ENCODE measurements at places on chromosomes 1 and 21. TPM values are rescaled to one million over a fixed set of nuclear protein-coding genes. Genes with fewer than 3 reads are reported as not detected.

GRCh38 chr1:177488722-177489121, 318.0 kb downstream of the BRINP2 start:
- peak; percentile 3 for DNase-seq

- DNase-seq = no peak
Measured at GRCh38 chr1:65846866-65847265, 54.2 kb downstream of the PDE4B start.

DNA sequence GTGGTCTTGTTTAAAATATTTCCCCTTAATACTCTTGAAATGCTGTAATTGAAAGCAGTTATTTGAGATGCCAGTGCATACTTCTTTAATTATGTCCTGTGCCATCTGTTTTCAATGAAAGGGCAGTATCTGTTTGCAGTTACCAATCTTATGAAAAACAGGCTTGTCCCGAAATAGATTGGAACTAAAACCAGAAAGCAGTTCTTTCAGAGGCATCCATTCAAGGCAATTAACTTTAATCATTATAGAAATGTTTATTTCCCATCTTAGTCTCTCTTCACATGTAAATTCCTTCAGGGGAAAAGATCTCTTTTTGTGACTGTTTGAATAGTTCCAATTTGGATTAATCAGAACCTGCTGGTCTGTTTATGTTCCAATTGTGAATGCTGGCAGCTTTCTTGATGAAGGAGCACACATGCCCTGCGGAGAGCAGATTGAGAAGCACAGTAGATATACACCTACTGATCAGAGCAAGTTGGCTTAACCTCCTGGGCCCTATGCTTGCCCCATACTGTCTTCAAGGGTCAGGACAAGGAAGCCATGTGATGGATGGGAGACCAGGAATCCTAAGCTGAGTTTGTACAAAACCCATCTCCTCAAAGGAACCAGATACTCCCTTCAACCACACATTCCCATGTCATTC, 41.6 kb upstream of the MROH9 start:
- DNase-seq = peak; percentile 43

GRCh38 chr1:8314346-8315280, 3.3 kb upstream of the SLC45A1 start:
- DNase-seq = peak; percentile 81

ACTL8 gene
- total RNA-seq = not detected

EFNA1 gene
- total RNA-seq = 0.16 TPM

TMEM35B gene
- 31.6 TPM for total RNA-seq
